ENCODE measurements at places on chromosomes 1 and 21. TPM values are rescaled to one million over a fixed set of nuclear protein-coding genes. Genes with fewer than 3 reads are reported as not detected.

The MAP1LC3C gene
- total RNA-seq, result 0.91 TPM

- DNase-seq, result peak; percentile 87
Measured at GRCh38 chr1:27577504-27578188, 26.3 kb downstream of the AHDC1 start.

- no peak for DNase-seq
Measured at GRCh38 chr1:17890056-17890814, 135.1 kb downstream of the ACTL8 start.

The SUSD4 gene
- total RNA-seq, result 3.1 TPM

GRCh38 chr1:8204826-8205225 is 113.1 kb upstream of the SLC45A1 start:
- DNase-seq, result no peak

The SLC16A4 gene
- total RNA-seq, result 4.7 TPM

DNA sequence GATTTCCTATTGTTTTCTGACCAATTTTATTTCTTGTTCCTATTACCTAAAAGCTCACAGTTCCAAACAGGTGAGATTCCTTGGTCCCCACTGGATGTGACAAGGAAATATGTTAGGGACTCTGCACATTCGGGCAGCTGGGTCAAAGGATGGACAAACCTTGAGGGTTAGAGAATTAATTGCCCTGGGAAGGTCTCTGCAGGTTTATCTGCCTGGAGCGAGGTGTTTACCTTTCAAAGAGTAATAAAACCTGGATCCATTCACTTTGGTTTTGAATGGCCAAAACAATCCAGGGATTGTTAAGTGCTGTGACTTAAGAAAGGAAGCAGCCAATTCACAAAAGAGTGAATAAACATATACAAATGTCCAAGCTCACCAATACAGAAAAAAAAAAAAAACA is 33.6 kb upstream of the RAB4A start:
- DNase-seq, result no peak

Data from SJCRH30 (cell line).